ENCODE measurements at places on chromosomes 3 and 15.

GRCh38 chr3:106182950-106183511, 314.2 kb upstream of the CBLB start:
- no peak overlapping the region for H3K4me3 ChIP-seq
- H3K4me1 ChIP-seq: peaks cover 15% of the 10 kb centered on the region
- DNase-seq: no peak
- no peaks in the 10 kb centered on the region for H3K27me3 ChIP-seq
- no peaks in the 10 kb centered on the region for H3K36me3 ChIP-seq

GRCh38 chr15:64001148-64001547, 45.1 kb downstream of the DAPK2 start:
- no peaks in the 10 kb centered on the region for H3K36me3 ChIP-seq
- H3K4me1 ChIP-seq: no peaks in the 10 kb centered on the region
- H3K4me3 ChIP-seq: no peak overlapping the region
- no peak overlapping the region for H3K27ac ChIP-seq
- no peak for DNase-seq

GRCh38 chr3:3071136-3071535, 39.0 kb downstream of the IL5RA start:
- H3K4me3 ChIP-seq: no peak overlapping the region
- no peaks in the 10 kb centered on the region for H3K27me3 ChIP-seq

DNA sequence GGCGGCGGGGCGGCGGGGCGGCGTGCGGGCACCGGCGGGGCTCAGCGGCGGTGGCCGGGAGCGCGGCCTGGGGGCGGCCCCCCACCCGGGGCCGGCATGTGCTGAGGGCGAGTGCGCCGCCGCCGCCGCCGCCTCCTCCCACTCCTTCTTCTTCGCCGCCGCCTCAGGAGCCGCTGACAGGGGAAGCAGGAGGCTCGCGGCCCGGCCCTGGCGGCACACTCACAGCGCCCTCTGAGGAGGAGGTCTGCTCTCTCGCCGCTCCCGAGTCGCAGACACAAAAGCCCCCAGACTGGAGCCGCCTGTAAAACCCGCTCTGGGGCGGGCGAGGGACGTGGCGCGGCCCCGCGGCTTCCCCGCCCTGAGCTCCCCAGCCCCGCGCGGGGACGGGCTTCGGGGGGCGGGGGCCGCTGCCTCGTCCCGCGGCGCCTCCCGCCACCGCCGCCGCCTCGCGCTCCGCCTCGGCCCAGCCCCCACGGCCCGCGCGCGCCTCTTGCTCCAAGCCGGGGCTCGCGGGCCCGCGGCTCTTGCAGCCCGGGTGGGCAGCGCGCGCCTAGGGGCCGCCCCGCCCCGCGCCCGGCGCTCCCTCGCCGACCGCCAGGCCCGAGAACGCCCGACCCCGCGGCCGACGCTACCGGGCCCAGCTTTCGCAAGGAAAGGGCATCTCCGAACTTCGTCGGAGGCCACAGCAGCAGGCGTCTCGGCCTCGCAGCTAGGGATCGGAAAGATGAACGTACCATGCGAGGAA, at the start of gene PYGO1:
Gene PYGO1 (minus strand): TSS at position 276 of the 745 bp plus-strand sequence. CDS start 462 bp downstream, outside the sequence.
- no peaks in the 10 kb centered on the region for H3K4me1 ChIP-seq
- H3K4me3 ChIP-seq: peak within 1 kb of the TSS; percentile 35
- H3K27me3 ChIP-seq: peaks cover 4% of the 10 kb centered on the region
- no peak within 1 kb of the TSS for H3K27ac ChIP-seq

- no peaks in the 10 kb centered on the region for H3K27me3 ChIP-seq
- H3K27ac ChIP-seq: no peak overlapping the region
- no peaks in the 10 kb centered on the region for H3K36me3 ChIP-seq
Observed at GRCh38 chr15:53384417-53384816, 375.0 kb downstream of the WDR72 start.
